ENCODE measurements at places on chromosomes 3 and 15. TPM values are rescaled to one million over a fixed set of nuclear protein-coding genes. Genes with fewer than 3 reads are reported as not detected.

Gene CCR3
- total RNA-seq, result not detected

Gene CADPS
- total RNA-seq, result 67.6 TPM

Gene MME
- total RNA-seq, result 3.4 TPM

Gene KCNH8
- 2.3 TPM for total RNA-seq

Gene ZNF774
- 5.7 TPM for total RNA-seq

Gene RAD51
- 2.3 TPM for total RNA-seq

Gene MNS1
- 1.6 TPM for total RNA-seq

Gene WNT7A
- under 0.01 TPM for total RNA-seq

Gene MINDY4B
- not detected for total RNA-seq

Gene KBTBD13
- total RNA-seq, result not detected
